H54 (cell line): ENCODE measurements at places on chromosomes 6 and 20.

GRCh38 chr20:3407040-3407770 lies at the start of gene DNAAF9:
Gene DNAAF9 (minus strand): TSS chr20:3407669. CDS start chr20:3407557, 112 bp downstream.
- DNase-seq: peak; percentile 66

- no peak for DNase-seq
Measured at GRCh38 chr6:104301951-104302350, 557.8 kb downstream of the HACE1 start.

GRCh38 chr6:46381057-46381456 lies 110.2 kb downstream of the RCAN2 start:
- no peak for DNase-seq

- no peak for DNase-seq
Measured at GRCh38 chr6:168581236-168581635, 140.3 kb downstream of the SMOC2 start.

DNA sequence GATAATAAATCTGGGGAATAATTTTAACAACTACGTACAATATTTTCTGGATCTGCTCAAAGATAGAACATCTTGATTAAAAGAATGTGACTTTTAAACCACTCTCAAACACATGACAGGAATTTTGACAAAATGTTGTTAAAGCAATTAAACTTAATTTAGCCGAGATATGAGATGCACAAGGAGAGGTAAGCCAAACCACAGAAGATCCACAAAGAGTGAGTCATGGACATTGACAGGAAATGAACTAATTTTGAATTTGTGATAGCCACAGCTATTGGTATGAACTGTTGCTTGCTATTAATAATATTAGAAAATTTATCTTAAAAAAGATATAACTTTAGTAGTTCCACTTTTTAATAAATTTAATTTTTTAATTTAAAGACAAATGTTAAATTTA lies 27.8 kb upstream of the VGLL2 start:
- no peak for DNase-seq

DNA sequence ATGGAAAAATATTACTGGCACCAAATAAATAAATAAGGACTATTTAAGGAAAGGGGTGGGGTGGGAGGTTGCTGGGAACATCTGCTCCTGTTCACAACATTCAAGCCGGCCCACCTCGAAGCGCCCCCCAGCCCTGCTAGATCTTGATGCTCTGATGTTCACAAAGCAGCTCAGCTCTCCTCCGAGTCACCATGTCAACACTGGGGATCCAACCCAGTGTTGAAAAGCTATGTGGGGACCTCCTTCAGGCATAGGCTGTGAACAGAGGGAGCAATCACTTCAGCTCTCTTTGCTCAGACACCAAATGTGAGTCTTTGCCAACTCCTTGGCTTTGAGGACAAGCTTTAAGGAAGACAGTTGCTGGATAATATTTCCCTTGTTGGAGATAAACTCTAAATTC lies 176.8 kb upstream of the NT5E start:
- DNase-seq: no peak

GRCh38 chr6:69819138-69819537 lies 22.3 kb upstream of the LMBRD1 start:
- DNase-seq: no peak

GRCh38 chr20:1331801-1332453 lies 3.0 kb upstream of the SDCBP2 start:
- peak; percentile 60 for DNase-seq

DNA sequence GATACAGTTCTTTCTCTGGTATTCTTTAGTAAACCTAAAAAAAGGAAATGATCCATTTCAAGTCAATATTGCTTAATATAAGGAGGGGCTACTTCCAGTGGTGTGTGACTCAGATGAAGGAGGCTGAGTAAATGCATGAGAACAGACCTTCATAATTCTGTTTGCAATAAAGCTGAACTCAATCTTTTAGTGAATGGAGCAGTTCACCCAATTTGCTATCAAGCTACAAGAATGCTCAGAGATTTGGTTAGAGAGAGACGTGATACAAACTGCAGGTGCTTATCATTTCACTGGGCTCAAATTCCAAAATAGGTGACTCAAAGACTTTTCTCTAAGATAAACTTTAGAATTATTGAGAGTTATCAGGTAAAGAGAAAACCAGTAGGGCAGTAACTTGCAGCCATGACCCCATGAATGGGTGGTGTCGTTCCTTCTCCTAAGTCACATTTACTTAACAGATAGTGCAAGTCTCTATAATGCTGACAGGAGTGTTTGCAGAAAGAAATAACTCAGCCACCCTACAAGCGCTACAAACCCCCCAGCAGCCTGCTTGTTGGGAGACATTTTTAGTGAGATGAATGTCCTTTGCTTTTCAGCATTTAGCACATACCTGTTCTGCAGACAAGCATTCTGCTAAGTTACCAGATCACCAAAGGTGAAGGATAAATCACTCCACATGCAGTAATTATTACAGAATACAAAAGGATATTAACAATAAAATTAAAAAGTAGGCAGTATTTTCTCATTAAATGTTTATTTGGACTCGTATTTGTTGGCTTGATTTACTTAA lies 16.4 kb upstream of the BLOC1S5 start:
- no peak for DNase-seq

- no peak for DNase-seq
Measured at GRCh38 chr20:57157106-57157691, 109.2 kb downstream of the BMP7 start.

GRCh38 chr6:135008941-135009290 lies 45.7 kb downstream of the HBS1L start:
- DNase-seq: no peak

- peak; percentile 40 for DNase-seq
Measured at GRCh38 chr20:18001131-18001921, 32.5 kb downstream of the MGME1 start.

DNA sequence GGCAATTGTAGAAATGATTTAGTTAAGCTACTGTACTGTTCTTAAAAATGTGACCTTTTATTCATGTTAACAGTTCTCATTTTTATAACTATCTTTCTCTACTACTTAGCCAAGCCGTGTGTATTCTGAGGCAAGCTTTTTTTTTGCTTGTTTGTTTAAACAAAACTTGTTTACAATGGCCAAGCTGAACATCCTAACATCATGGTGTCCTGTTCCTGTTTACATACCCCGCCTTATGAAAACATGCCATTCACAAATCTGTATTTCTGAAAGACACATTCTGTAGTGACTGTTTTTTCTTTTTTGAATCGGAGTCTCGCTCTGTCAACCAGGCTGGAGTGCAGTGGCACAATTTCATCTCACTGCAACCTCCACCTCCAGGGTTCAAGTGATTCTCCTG lies 140.9 kb downstream of the NCOA3 start:
- no peak for DNase-seq

DNA sequence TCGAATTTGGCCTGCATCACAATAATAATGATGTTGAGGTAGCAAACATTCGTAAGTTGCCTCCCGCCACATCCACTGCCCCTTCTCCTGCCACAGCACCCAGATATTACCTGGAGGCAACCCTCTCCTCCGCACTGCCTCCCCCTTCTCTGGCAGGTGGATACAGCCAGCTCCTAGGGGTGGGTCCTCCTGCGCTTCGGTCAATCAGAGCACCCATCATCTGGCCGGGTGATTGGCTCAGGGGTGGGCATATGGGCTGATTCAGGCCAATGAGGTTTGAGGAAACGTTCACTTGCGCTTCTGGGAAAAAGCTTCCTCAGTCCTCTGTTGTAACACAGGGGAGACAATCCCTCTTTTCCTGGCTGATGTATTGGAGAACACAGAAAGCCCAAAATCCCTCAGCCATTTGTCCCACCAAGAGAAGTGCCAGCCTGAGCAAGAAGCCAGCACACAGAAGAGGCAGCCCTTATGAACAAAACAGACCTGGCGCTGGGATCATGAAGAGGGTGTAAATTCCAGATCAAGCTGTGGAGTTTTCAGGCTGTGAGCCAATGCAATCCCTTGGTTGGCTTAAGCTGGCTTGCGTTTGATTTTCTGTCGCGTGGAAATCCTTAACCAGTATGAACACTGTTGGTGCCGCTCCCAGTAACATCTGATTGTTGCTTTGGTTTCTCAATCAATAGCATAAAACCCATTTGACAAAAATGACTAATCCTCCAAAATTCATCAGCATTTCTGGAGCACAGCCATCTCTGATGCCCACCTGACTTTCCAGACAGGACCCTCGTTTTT lies 82.2 kb downstream of the PRDM1 start:
- no peak for DNase-seq

DNA sequence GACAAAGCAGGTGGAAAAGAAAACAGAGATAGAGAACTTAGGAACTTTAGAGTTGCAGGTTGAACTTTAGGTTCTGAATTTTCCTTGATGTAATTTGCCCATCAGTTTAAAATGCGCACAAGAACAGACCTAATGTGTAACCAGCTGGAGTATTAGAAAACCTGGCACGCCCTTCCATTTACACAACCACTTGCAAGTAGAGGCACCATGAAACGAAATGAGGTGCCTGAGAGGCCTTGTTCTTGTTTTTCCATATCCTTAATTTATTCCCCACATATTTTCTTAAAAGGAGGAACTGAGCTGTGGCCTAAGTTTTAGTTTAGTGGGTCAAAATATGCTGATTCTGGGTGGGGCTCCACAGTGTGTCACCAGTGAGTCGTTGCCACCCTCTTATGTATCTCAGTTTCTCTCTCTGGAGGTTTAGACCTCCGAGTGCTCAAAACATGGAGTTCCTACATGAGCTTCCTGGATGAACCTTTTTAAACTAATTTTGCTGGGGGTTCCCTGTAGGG lies 17.2 kb upstream of the IL22RA2 start:
- no peak for DNase-seq

DNA sequence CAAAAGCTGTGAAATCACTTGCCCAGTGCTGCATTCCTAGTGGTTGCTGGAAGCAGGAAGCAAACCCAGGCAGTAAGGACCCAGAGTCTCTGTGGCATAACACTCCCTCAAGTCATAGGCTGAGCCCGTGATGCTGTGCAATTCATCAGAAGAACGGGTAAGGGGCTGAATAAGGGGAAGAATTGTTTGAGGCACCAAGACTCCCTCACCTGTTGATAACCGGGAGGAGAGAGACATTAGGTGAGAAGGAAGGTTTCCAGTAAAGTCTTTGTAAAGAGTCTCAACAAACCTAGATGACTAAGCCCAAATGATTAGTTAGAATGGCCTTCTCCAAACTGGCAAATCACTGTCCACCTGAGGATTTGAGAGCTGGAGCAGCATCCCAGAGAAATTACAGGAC lies 18.3 kb downstream of the ENPP3 start:
- DNase-seq: no peak

DNA sequence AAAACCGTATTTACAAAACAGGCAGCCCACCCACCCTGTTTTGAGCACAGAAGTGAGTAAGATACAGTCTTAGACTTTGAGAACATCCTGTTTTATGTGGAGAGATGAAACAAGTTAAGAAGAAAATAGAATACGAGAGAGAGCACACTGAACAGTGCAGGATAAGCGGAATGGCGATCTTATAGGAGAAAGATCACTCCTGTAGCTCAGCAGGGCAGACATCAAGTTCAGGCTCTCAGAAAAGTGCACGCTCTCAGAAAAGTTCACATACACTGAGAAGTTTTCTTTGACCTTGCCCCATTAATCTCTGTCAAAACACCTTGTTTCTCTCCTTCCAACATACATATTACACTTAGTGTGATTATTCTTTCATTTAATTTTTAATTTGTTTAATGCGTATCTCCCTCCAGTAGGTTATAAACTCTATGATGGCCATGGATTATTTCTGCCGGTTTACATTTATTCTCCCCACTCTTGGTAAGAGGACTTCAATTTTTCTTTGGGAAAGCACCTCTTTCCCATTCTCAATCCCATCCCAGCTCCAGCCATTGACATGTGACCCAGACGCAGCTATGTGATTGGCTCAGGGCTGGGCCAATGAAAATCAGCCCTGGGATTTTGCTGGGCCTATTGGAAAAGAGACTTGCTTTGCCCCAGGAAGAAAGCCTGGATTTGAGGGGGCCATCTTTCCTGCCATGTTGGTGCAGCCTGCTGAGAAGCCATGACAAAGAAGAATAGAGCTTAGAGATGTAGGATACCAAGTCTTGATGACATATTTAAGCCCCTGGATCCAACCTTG lies 16.2 kb downstream of the KCNB1 start:
- no peak for DNase-seq

DNA sequence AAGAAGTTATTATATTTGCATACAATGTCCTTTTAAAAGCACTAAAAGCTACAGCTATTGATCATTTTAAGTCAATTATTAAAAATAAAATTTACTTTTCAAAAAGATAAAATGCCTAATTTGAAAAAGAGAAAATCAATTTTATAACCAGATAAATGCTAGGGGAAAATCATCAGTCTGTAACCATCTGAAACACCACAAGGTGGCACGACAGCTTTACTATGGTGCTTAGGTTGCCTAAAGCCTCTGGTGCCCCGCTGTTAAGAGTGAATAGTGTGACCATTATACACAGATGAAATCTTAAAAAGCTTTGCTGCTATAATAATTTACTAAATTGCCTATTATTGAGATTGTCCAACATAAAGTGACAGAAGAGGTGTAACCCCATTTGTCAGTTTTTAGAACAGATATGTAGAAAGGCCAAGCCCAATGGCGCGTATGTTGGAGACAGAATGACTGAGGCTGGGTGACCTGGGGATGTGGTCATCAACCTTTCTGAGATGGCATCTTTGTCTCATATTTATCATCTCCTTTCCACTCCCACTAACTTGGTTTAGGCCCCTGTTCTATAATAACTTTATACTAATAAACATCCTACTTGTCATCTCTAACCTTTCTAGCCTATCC lies 100.8 kb downstream of the MOXD1 start:
- peak; percentile 2 for DNase-seq

GRCh38 chr6:157382821-157383220 lies 1.8 kb downstream of the ZDHHC14 start:
- no peak for DNase-seq

GRCh38 chr6:144360401-144360800 lies 75.3 kb downstream of the UTRN start:
- no peak for DNase-seq

GRCh38 chr6:20211037-20211940 lies 980 bp downstream of the MBOAT1 start:
- DNase-seq: peak; percentile 27

- DNase-seq: no peak
Measured at GRCh38 chr6:170190046-170190445, 100.8 kb downstream of the DLL1 start.

- peak; percentile 38 for DNase-seq
Measured at GRCh38 chr6:158040051-158040803, 58.6 kb downstream of the SYNJ2 start.

DNA sequence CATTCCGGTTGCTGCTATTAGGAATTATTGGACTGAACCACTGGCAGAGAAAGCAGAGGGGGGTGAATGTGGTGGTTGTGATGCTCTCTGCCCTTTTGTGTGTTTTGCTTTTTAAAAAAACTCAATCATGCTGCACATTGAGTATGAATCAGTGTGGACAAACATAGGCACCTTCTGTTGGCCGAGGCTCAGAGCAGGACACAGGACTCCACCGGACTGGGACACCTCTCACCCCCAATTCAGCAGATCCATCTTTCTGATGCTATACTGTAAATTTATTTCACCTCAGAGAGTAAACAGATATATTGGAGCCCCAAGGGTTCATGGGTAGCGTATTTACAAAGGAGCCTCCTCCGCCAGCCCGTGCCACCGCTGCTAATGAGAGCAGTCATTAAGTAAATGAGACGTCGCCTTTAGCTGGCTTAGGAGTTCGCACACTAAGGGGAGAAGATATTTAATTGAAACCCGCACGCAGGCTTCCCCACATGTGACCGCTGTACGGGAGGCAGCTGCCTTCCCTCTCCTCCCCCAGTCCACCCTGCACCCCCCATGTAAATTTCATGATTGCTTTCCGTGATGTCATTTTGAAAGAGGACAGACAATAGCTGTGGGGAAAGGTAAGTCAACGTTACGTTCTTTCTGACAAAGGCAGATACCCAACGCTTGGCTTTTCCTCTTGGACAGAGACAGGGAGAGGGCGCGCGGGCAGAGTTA lies at the start of gene MYT1:
Gene MYT1 (plus strand): TSS at position 330 of the 714 bp plus-strand sequence. CDS start 34,410 bp downstream, outside the sequence.
- DNase-seq: no peak

GRCh38 chr6:110614586-110614985 lies 138.2 kb upstream of the SLC22A16 start:
- no peak for DNase-seq
